Esophagus muscularis mucosa (tissue), 4 donors: ENCODE measurements at places on chromosomes 1 and 21. TPM values are rescaled to one million over a fixed set of nuclear protein-coding genes. Genes with fewer than 3 reads are reported as not detected.

MAP3K7CL gene
- 1.6 TPM for total RNA-seq

PRKAA2 gene
- total RNA-seq = 70.8 TPM

SDHC gene
- 21.2 TPM for total RNA-seq

- no peak overlapping the region for H3K4me3 ChIP-seq
- no peak for DNase-seq
- no peaks in the 10 kb centered on the region for H3K27me3 ChIP-seq
- H3K36me3 ChIP-seq = no peaks in the 10 kb centered on the region
- peaks cover 16% of the 10 kb centered on the region for H3K4me1 ChIP-seq
Measured at GRCh38 chr1:100868364-100868995, 26.2 kb downstream of the EXTL2 start.

LIN28A gene
- total RNA-seq = not detected

SLC45A3 gene
- total RNA-seq = 1.2 TPM

GRCh38 chr1:16080422-16081150 is 7.1 kb upstream of the FAM131C start:
- H3K27ac ChIP-seq = no peak overlapping the region
- no peaks in the 10 kb centered on the region for H3K36me3 ChIP-seq
- H3K4me1 ChIP-seq = peaks cover 18% of the 10 kb centered on the region
- no peaks in the 10 kb centered on the region for H3K27me3 ChIP-seq

DNA sequence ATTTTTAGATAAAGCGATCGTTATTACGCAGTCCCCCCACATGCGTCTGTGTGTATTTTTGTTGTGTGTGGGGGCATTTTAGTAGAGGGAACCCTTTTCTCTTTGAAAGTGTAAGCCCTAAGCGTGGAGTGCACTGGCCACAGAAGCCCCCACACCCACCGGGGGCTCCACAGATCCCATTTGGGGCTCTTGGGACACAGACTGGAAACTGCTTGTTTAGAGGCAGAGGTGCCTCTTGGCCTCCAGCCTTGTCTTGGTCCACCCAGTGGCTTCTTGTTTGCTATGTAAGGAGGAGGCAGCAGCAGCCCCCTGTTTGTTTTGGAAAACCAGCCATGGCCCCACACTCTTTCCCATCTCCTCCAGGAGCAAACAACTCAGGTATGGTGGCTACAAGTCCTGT is 42.8 kb downstream of the SLC37A1 start:
- no peak for DNase-seq
- no peak overlapping the region for H3K4me3 ChIP-seq
- H3K36me3 ChIP-seq = peaks cover 63% of the 10 kb centered on the region
- no peaks in the 10 kb centered on the region for H3K4me1 ChIP-seq

DMRTA2 gene
- not detected for total RNA-seq

- no peaks in the 10 kb centered on the region for H3K36me3 ChIP-seq
- H3K27ac ChIP-seq = no peak overlapping the region
- H3K27me3 ChIP-seq = no peaks in the 10 kb centered on the region
- no peak overlapping the region for H3K4me3 ChIP-seq
Measured at GRCh38 chr1:56666112-56666608, 21.0 kb downstream of the PRKAA2 start.

DNA sequence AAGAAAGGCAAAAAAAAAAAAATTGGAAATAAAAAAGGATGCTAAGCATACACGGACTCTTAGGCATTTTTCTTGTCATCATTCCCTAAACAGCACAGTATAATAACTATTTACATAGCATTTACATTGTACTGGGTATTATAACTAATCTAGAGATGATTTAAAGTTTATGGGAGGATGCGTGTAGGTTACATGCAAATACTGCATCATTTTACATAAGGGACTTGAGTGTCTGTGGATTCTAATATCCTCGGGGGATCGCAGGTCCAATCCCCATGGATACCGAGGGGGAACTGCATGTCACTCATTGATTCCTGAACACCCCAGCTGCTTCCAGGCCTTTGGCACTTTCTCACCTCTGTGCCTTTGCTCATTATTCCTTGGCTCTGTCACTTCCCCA is 57.8 kb upstream of the SIPA1L2 start:
- H3K4me3 ChIP-seq = no peak overlapping the region
- DNase-seq = no peak
- H3K27ac ChIP-seq = no peak overlapping the region

TGFB2 gene
- total RNA-seq = 6.5 TPM

FAM177B gene
- total RNA-seq = 0.42 TPM

DNASE2B gene
- total RNA-seq = 0.33 TPM

MROH9 gene
- not detected for total RNA-seq

DNA sequence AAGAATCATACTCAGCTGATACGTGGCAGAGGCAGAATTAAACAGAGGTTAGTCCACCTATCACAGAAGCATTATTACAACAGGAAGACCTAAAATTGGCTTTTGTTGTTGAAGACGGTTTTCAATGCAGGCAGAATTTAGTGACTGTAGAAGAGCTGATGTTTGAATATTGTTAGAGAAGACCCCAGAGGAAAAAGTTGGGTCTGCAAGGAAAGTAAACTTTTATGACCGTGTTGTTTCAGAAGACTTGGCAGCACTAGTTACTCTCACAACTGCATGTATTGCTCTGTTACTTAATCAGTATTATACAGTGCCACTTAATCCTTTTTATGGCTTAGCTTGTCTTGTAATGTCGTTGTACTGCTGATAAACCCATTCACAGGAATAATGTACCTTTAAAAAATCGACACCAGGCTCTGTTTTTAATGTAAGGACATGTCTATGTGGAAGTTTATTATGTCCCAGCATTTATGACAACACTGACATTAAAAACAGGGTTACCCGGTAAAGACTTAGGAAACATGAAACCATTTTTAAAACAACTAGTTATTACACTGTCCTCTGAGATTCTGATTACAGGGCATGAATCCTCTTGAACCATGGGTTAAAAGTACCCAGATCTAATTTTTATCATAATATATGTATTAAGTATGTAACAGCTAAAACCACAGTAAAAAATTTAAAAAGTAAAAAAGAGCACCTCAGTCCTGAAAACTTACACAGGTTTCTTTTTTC is 235.4 kb downstream of the TTLL7 start:
- H3K36me3 ChIP-seq = no peaks in the 10 kb centered on the region
- H3K27ac ChIP-seq = no peak overlapping the region
- no peaks in the 10 kb centered on the region for H3K27me3 ChIP-seq
- H3K4me1 ChIP-seq = no peaks in the 10 kb centered on the region

AKT3 gene
- total RNA-seq = 104 TPM

CHAF1B gene
- 0.83 TPM for total RNA-seq

GRCh38 chr1:111952125-111952657 is 37.3 kb downstream of the KCND3 start:
- H3K36me3 ChIP-seq = no peaks in the 10 kb centered on the region
- H3K4me3 ChIP-seq = no peak overlapping the region
- H3K4me1 ChIP-seq = peaks cover 44% of the 10 kb centered on the region
- no peaks in the 10 kb centered on the region for H3K27me3 ChIP-seq
- DNase-seq = no peak

- H3K4me1 ChIP-seq = no peaks in the 10 kb centered on the region
- H3K4me3 ChIP-seq = no peak overlapping the region
- DNase-seq = no peak
- no peaks in the 10 kb centered on the region for H3K36me3 ChIP-seq
Measured at GRCh38 chr1:183443466-183443865, 25.3 kb upstream of the NMNAT2 start.

GRCh38 chr1:232704694-232705680 is 75.1 kb upstream of the SIPA1L2 start:
- DNase-seq = no peak
- H3K27me3 ChIP-seq = no peaks in the 10 kb centered on the region
- no peak overlapping the region for H3K4me3 ChIP-seq
- peak overlapping the region; percentile 58 for H3K27ac ChIP-seq
- H3K4me1 ChIP-seq = peaks cover 21% of the 10 kb centered on the region

LCE1E gene
- total RNA-seq = not detected

KCNJ9 gene
- not detected for total RNA-seq

GRCh38 chr1:37605806-37606474 is 10.2 kb upstream of the GNL2 start:
- H3K27me3 ChIP-seq = no peaks in the 10 kb centered on the region
- no peak for DNase-seq
- no peak overlapping the region for H3K4me3 ChIP-seq

DNA sequence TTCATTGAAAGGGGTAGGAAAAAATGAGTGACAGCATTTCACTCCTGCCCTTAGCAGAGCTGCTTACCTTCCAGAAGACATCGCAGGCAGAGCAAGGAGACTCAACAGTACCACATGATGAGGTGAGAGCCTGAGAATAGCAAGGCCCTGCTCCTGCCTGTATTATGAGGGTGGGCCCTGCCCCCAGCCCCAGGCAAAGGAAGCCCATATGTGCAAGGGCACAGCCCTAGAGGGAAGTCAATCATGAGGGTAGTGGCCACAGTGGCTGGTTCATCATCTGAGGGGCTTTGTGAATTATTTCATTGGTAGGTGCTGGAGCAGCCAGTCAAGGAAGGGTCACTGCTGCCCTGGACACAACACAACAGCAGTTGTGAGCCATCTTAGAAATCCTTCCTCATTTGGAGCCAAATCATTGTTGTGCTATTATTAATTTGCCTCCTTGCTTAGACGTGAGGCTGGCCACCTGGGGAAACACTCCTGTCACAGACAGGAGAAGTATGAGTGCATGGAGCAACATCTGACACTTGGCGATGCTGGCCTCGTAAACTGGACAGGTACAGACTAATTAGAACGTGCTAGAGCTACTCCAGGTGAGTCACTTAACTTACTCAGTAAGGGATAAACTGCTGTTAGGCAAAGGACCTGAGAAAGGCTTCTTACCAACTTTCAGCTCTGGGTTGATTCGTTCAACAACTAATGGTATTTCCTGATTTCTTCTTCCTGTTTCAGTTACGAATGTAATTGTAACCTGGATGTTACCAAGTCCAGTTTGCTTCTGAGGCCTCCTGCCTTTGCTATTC is 22.7 kb upstream of the ACBD6 start:
- no peak overlapping the region for H3K4me3 ChIP-seq
- no peaks in the 10 kb centered on the region for H3K36me3 ChIP-seq
- H3K27me3 ChIP-seq = no peaks in the 10 kb centered on the region
- no peak for DNase-seq
- no peak overlapping the region for H3K27ac ChIP-seq

DNA sequence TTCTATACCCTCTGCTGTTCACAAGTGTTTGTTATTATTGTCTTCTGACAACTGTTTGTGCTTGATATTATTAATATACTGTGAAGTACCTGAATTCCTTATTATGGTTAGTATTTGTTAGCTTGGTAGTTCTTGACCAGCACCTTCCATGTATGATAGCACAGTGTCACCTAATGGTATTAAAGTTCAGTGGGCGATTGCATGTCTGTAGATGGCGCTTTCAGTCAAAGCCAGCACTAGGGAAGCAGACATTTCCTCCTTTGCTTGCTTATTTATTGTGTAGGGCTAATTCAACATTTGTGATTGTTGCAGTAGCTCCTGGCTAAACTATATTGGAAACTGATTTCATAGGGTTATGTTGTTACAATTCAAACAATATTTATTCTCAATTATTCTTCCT is 218.0 kb downstream of the ZP4 start:
- no peak for DNase-seq
- peaks cover 4% of the 10 kb centered on the region for H3K4me1 ChIP-seq
- no peak overlapping the region for H3K27ac ChIP-seq
- H3K36me3 ChIP-seq = no peaks in the 10 kb centered on the region
- no peaks in the 10 kb centered on the region for H3K27me3 ChIP-seq
- H3K4me3 ChIP-seq = no peak overlapping the region

- no peak overlapping the region for H3K27ac ChIP-seq
- H3K36me3 ChIP-seq = no peaks in the 10 kb centered on the region
- no peak overlapping the region for H3K4me3 ChIP-seq
- H3K27me3 ChIP-seq = no peaks in the 10 kb centered on the region
Measured at GRCh38 chr1:18716112-18716784, 85.6 kb downstream of the PAX7 start.

DNA sequence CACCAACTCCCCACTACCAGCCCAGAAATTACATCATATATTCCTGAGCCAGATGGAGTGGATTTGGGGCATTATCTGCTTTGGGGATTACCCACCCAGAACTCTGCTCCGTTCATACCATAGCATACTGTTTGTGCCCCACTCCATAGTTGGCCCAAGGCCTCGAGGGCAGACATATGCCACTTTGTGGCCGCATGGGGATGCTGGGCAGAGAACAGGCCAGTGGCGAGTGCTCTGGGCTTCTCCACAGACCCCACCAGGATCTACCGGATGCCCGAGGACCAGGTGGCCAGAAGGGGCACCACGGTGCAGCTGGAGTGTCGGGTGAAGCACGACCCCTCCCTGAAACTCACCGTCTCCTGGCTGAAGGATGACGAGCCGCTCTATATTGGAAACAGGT is 68.0 kb upstream of the CNTN2 start:
- no peak for DNase-seq
- H3K4me3 ChIP-seq = no peak overlapping the region
- H3K36me3 ChIP-seq = peaks cover 18% of the 10 kb centered on the region
- no peaks in the 10 kb centered on the region for H3K27me3 ChIP-seq

FAM151A gene
- total RNA-seq = not detected

GRCh38 chr1:44637702-44638411 is 36.4 kb downstream of the TMEM53 start:
- H3K36me3 ChIP-seq = peaks cover 36% of the 10 kb centered on the region
- no peak for DNase-seq
- no peaks in the 10 kb centered on the region for H3K27me3 ChIP-seq
- H3K4me1 ChIP-seq = peaks cover 59% of the 10 kb centered on the region
- no peak overlapping the region for H3K4me3 ChIP-seq

GRCh38 chr1:242670019-242670418 is 145.5 kb upstream of the PLD5 start:
- no peaks in the 10 kb centered on the region for H3K27me3 ChIP-seq
- DNase-seq = no peak
- no peak overlapping the region for H3K27ac ChIP-seq

- H3K4me3 ChIP-seq = no peak overlapping the region
- no peaks in the 10 kb centered on the region for H3K36me3 ChIP-seq
- no peak overlapping the region for H3K27ac ChIP-seq
- no peaks in the 10 kb centered on the region for H3K27me3 ChIP-seq
Measured at GRCh38 chr1:198598796-198599321, 40.0 kb upstream of the PTPRC start.

OTUD3 gene
- total RNA-seq = 6.2 TPM

CRYZL1 gene
- total RNA-seq = 40.3 TPM

VWA5B1 gene
- under 0.01 TPM for total RNA-seq

GRCh38 chr21:32298148-32298559 is 501 bp upstream of the MRAP start:
- no peaks in the 10 kb centered on the region for H3K27me3 ChIP-seq
- DNase-seq = no peak
- no peak overlapping the region for H3K4me3 ChIP-seq
